ENCODE measurements at places on chromosomes 7 and 10.

- DNase-seq = no peak
Observed at GRCh38 chr10:18472977-18473376, 178.4 kb downstream of the NSUN6 start.

DNA sequence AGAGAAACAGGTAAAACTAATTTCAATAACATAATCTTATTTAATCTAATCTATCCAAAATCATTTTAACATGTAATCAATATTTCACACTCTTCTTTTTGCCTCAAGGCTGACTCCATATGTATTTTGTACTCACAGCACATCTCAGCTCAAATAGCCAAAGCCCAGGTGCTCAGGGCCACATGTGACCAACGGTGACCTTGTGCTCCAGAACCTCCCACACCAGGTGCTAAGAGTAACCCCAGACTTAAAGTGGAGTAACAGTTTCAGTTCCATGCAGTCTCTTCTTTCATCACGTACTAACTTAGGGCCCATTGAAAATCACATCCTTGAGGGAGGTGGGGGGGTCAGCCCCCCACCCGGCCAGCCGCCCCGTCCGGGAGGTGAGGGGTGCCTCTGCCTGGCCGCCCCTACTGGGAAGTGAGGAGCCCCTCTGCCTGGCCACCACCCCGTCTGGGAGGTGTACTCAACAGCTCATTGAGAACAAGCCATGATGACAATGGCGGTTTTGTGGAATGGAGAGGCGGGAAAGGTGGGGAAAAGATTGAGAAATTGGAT is 47.3 kb downstream of the NCAPG2 start:
- no peak for DNase-seq

GRCh38 chr7:115654384-115655214 is 376.0 kb downstream of the TFEC start:
- no peak for DNase-seq

- DNase-seq = no peak
Observed at GRCh38 chr10:34667177-34667576, 147.9 kb downstream of the PARD3 start.

- DNase-seq = no peak
Observed at GRCh38 chr7:44583146-44583865, 1.3 kb upstream of the TMED4 start.

DNA sequence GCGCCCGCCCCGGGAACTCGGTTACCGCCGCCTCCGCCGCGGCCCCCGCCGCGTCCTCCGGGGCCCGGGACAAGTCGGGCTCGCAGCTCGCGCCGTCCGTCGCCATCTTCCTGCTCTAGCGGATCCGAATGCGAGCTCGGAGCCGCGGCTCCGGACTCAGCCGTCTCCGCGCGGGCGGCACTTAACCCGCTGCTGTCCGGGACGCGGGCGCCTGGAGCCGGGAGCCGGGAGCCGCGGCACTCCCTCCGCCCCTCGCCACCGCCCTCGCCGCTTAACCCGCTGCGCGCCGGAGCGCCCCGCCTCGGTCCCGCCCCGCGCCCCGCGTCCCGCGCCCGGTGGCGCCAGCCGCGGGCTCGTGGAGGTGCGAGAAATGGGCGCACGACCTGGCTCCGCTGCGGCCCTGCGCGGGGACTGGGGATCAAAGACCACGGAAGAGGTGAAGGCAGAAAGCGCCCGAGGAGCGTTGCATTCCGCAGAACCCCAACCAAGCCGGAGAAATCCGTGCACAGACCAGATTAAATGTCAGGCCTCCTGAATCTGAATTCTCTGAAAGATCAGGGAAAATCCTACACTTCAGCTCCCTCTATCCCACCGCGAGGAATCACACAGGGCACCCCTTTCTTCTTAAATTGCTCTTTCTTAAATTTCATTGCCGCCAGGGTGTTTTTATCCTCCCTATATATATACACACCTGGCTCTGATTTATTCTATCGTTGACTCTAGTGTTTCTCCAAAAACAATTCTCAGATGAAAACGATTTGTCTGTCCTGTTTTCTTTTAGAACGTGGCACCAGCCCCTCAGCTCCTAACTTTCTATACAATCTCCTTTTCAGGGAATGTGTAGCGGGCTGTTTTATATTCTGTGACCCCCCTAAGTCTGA is at the start of gene CTTNBP2:
Gene CTTNBP2 (minus strand): TSS at position 132 of the 881 bp plus-strand sequence. CDS start 26 bp downstream, at position 106.
- peak; percentile 31 for DNase-seq

DNA sequence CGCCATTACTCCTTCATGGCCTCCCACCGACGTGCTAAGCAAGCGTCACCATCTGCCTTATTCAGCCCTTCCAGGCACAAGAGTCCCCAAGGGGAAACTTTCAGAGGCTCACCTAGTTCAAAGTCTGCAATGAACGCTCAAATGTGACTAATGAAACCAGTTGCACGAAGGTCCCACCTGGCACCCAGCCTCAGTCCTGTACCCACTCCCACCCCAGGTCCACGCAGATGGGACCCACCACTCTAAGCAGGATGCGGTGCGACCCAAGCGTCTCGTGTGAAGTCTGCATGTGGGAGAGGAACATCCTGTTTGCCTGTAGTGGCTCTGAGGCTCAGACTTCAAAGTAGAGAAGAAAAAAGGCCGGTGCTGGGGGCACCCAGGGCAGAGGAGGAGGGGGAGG is 40.3 kb downstream of the RGS10 start:
- DNase-seq = no peak

DNA sequence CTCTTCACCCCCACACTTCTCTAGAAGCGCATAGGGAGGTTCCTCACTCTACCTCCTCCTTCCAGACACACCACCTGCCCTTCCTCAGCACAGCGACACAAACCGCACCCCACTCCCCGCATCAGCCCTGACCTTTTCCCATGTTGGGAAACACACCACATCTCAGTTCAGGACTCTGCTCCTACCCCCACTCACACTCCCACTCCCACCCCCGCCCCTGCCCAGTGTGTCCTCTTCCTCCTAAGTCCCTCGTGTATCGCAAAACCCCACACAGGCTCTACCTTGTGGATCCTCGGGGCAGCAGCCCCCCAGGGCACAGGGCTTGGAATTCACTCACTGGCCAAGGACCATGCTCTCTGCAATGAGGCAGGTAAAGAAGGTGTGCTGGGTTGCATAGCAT is 4.2 kb upstream of the AOC1 start:
- no peak for DNase-seq

DNA sequence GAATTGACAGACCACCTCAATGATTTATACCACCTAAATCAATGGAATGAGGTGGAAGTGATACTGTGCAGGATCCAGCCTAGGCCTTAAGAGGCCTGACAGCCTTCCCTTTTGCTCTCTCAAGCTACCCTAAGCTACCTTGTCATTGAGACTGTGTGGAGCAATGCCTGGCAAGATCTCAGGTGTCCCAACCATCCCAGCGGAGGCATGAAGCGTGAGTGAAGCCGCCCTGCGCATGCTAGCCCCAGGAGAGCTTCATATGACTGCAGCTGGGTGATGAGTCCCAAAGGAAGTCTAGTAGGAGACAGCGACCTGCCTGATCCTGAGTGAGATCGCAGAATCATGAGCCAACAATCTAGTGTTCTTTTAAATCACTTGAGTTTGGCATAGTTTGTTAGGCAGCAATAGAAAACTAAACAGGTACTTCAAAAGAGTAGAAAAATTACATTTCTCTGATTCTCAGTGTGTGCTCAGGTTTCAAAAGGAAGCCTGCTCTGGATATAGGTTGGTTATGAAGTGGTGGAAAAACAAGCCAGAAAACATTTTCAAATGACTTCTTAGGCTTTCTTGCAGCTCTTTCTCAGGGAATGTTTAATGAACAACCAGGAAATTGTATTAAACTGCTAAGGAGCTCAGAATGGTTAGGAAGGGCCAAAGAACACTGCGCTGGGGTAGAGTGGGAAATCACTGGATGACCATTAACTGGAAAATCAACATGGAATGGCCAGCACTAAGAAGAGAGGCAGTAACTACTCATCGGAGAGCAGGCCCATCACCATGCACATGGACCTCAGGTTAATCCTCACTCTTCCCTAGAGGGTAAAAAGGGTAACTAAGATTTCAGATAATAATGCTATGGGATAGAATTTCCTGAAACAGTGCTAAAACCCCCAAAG is 535.2 kb downstream of the PHTF2 start:
- no peak for DNase-seq

DNA sequence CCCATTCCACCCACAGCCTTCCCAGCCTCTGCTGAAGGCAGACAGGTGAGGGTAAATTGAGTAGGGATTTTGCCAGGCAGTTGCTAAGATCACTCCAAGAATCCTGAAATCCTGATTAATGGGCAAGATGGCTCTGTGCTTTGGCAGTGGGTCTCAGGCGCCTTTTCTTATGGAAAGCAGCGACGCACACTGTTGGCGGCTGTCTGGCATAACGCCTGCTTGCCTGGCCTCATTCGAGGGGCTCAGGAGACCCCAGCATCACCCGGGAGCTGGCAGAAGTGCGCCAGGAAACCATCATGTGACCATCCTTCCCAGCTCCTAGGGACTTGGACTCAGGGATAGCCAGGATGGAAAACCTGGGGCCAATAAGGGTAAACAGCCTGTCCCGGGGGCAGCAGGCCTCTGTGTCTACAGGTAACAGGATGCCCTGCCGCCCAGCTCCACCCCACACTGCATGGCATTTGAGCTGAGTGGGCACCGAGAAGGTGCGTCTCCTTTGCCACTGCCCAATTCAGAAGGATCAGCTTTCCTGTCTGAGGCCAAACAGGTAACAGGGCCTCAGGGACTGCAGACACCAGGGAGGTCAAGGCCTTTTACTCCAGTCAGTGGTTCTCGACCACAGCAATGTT is 98.6 kb downstream of the FAM53B start:
- no peak for DNase-seq

DNA sequence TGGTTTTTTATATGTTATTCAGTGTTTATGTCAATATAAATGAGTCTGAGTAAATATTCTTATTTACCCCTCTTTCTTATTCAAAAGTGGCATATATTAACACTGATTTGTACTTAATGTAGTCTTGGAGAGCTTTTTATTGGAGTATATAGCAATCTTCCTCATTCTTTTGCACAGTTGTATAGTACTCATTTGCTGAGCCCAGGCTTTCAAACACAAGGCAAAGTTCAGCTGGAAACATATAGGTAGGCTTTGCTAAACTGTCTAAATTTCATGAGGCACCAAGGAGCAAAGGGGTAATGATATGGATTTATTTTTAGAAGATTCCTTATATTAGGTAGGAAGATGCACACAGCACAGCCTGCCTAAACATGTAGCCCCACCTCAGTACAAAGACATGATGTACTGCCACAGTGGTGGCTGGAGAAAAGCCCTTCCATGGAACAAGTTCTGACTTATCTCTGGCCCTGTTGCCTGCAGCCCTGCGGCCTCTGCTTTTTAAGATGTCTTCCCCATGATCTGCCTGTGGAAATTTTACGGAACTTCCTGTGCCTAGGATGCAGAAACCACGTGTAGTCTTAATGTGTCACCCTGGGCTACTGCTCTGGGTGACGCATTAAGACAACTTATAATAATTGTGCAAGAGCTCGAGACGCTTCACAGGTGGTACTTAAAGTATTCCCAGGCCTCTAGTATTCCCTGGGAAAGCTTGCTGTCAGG is 9.6 kb upstream of the PDCD4 start:
- no peak for DNase-seq

DNA sequence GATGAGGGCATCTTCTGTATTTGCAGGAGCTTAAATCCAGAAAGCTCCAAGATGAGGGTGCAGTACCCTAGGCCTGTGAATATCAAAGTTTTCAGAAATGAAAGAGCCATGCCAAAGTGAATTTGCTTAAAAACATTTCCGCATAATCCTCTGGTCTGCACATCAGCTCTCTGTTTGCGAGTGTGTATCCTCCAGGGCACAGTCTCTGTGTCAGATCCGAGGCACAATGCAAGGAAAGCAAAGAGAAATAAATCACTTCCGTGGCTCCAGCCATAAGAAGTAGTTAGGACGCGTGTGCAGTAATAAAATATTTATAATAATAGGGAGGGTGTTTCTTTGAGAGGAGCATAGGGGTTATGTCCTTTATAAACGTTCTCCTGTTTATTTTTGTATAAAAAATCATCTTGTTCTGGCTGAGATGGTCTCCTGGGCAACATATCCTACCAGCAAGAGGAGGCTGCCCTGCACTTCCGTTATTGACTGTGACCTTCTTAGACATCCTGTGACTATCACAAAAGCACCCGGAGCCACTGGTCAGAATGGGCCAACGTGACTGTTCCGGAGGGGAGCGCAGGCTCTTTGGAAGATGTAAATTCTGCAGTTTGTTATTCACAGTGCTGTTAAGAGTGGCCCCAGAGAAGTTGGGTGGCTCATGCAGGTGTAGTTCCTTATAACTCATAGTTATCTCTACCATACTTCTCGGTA is 667.6 kb upstream of the FOXK1 start:
- DNase-seq = no peak

DNA sequence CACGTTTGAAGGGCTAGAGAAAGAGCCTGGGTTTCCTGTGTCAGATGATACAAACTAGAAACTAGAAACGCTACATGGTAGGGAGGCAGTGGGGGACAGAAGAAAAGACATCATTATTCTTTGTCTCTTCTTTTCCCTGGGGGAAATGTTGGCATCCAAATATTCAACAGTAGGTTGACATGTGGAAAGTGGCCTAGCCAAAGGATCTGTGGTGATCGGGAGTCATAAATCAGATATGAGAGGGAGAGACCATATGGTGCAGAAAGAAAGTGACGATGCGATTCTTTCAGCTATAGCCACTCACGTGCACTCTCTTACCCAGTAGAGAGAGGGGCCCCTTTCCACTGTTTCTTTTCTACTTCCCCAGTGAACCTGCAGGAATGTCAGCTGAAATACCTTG is 964.7 kb downstream of the LRMDA start:
- DNase-seq = no peak

DNA sequence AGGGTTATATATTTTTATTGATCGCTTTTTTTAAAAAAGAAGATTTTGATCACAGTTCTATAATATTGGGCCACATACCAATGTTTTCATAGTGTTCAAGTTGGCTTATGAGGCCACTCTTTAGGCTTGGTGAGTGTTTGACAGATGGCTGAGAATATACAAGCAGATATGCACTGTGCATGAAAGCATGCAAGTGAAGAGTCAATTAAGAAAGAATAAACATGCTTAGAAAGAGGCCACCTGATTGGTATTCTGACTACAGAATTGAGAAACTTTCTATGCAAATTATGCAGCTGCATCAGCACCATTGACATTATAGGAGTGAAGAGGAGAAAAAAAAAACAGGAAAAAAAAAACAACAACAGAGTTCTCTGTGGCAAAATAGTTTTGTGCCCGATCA is 39.9 kb downstream of the CABCOCO1 start:
- DNase-seq = no peak

GRCh38 chr7:143255564-143255963 is 7.7 kb upstream of the GSTK1 start:
- DNase-seq = no peak

GRCh38 chr10:32149252-32149955 is 93.2 kb upstream of the KIF5B start:
- peak; percentile 76 for DNase-seq

GRCh38 chr10:120969219-120969645 is 118.1 kb downstream of the WDR11 start:
- DNase-seq = no peak

DNA sequence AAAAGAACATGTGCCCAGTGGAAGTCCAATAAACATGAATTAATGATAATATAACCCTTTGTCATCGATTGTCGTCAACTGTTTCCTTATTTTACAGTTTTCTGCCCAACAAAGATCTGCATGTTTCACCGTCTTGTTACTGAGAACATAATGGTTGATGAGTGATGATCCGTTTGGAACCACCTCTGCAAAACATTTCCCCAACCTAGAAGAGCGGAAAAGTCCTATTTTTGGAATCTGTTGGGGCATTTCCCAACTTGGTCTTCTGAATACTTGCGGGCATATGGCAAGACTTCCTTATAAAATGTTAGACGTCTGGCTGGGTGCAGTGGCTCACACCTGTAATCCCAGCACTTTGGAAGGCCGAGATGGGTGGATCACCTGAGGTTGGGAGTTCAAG is 32.1 kb downstream of the CNPY1 start:
- no peak for DNase-seq

Data from forelimb muscle (tissue), 1 donor.